Activated CD4-positive, CD25-positive, alpha-beta regulatory T cell (primary cell): ENCODE measurements at places on chromosomes 2 and 18.

GRCh38 chr2:170375192-170375591 lies 197.2 kb downstream of the MYO3B start:
- DNase-seq: no peak

GRCh38 chr2:189648846-189649509 lies 12.3 kb upstream of the ASNSD1 start:
- no peak for DNase-seq

- DNase-seq: no peak
Observed at GRCh38 chr2:10912796-10913455, 1.2 kb downstream of the KCNF1 start.

GRCh38 chr2:100188326-100188725 lies 45.9 kb upstream of the AFF3 start:
- DNase-seq: no peak

- no peak for DNase-seq
Observed at GRCh38 chr2:25373269-25373981, 31.7 kb upstream of the DNMT3A start.

DNA sequence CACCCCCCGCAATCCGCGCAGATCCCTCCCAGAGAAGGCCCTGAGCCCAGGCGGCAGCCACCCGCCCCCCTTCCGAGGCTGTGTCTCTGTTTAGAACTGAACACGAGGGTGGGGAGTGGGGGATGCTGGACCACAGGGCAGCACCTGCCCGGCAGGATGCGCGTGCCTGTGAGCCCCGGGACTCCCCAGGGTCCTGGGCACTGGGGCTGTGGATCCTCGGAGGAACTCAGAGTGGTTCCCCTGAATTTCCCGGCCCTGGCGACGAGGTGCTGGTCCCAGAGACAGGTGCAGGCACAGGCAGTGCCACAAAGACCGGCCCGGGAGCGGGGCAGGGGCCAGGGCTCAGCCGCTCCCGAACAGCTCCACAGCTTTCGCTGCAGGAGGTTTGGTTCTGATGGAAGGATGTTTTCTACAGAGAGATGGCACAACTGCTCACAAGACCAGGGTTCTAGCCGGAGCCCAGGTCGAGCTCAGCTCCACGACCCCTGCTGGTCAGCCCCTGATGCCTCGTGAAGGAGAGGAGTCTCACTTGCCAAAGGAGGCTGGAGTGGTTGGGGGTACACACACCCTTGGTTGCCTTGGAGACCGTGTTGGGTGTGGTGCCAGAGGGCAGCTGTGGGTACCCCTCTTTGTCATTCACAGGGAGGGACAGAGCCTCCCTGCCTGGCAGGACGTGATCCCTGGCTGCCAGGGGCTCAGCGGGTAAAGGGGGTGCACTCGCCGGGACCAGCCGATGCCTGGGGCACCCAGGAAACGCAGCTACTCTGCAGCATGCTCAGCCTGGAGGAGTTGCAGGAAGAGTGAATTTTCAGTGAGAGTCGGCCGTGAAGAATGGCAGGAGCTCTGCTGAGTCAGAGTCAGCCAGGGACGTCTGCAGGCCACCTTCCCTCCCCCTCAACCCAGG lies 4.4 kb upstream of the NEU4 start:
- no peak for DNase-seq

GRCh38 chr18:57441071-57441794 lies 6.1 kb downstream of the ONECUT2 start:
- DNase-seq: no peak
